ENCODE measurements at places on chromosomes 7 and 10.

DNA sequence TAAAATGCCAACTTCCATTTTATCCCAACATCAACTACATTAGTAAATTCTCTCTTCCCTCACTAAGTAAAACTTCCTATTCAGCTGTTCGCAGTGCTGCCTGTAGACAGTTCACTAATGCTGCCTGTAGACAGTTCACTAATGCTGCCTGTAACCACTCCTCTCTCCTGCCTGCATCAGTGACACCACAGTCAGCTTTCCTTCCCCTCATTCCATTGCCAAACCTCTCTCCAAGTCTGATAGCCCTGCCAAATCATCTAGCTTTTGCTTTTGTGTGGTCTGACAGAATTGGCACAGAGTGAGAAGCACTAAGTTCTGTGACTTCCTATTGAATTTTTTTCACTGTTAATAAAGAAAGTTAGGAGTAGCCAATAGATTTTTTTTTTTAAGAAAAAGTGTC lies 43.0 kb upstream of the MACC1 start:
- no peak for DNase-seq

DNA sequence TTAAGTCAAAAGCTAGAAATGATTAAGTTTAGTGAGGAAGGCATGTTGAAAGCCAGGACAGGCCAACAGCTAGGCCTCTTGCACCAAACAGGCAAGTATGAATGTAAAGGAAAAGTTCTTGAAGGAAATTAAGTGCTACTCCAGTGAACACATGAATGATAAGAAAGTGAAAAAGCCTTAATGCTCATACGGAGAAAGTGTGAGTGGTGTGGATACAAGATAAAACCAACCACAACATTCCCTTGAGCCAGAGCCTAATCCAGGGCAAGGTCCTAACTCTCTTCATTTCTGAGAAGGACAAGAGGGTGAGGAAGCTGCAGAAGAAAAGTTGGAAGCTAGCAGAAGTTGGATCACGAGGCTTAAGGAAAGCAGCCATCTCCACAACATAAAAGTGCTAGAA lies 53.0 kb downstream of the DNAJC1 start:
- DNase-seq = no peak

- no peak for DNase-seq
These were observed 9.8 kb upstream of the CDHR1 start for GRCh38 chr10:84184517-84184916.

- DNase-seq = no peak
These were observed 11.4 kb upstream of the KCTD7 start for GRCh38 chr7:66617295-66617694.

DNA sequence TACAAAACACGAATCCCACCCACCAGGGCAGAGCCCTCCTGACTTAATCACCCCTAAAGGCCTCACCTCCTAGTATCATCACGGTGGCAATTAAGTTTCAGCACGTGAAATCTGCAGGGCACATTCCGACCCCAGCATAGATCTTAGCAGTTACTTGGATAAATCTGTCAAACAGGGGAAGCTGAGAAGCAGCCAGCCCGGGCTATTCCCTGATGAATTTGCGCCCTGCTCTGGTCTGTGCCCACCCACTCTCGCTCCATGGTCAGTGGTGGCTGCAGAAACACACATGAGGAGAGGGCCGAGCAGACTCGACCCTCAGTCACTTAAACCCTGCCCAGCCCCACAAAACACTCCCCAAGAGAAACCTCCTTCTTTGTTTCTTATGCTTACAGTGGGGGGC lies 28.7 kb downstream of the INSIG1 start:
- no peak for DNase-seq

- DNase-seq = no peak
These were observed 709.0 kb upstream of the SEMA3D start for GRCh38 chr7:85895835-85896234.

DNA sequence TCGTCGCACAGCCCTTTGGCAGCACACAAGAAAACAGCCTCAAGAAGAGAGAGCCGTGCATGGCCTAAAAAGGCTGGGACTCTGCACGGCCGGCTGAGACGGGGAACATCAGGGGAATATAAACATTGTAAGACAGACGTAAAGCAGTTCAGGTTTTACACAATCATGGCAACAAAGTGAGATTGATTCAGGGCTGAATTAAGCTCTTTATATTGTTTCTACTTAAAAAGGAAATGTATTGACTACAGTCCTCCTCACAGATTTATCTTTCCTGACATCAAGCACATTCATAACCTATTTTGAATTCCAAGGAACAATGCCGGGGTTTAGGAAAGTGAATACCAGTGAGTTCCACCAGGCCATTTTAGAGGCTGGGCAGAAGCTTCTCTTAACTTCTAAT lies 25.2 kb downstream of the SORBS1 start:
- no peak for DNase-seq

DNA sequence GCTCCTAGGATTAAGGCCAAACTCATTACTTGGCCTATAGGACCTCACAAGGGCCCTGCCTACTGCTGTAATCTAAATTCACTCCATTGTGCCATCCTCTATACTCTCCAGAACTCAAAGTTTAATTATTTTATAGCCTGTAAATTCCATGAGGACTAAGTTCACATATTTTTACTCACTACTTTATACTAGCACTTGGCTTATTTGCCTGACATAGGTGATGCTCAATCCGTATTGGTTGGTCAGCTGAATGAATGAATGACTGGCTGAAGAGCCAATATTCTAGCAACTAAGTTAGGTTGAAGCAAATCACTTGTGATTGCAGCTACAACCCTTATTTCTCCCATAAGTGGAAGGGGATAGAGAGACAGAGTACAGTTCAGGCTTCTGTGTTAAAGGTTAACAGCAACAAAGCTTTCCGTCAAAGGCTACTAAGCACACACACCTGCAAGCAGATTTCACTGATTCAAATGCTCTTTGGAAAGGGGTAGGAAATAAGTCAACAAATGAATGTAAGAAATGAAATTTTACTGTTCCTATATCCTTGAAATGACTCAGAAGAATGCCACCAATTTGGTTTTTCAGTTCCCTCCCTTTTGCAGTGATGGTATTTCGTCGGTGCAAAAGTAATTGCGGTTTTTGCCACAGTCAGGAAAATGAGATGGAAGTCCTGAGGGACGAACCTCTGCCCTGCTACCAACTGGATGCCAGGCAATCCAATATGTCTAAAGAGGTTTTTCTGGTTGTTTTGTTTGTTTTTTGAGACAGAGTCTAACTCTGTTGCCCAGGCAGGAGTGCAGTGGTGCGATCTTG lies 120.7 kb downstream of the COL28A1 start:
- DNase-seq = no peak

- no peak for DNase-seq
These were observed 69.2 kb downstream of the PODXL start for GRCh38 chr7:131487217-131487616.

DNA sequence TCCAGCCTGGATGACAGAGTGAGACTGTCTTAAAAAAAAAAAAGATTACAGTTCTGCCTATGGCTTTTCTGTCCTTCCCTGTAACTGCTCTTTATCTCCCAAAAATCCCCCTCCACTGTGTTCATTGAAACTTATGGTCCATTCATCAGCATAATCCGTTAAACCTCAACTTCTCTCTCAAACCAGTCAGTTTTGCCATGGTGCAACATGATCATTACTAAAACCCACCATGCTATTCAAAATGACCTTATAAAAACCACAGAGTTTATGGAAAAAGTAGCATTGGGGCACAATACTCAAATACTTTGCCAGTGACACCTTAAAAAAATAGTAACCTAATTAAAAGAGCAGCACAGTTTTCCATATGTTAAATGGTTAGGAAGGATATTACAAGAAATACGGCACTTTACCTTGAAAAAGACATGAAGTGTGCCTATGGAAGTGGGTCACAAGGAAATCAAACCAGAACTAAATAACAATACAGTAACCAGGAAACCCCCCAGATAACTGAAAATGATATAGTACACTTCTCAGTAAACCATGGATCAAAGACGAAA lies 74.0 kb upstream of the ST8SIA6 start:
- DNase-seq = no peak

DNA sequence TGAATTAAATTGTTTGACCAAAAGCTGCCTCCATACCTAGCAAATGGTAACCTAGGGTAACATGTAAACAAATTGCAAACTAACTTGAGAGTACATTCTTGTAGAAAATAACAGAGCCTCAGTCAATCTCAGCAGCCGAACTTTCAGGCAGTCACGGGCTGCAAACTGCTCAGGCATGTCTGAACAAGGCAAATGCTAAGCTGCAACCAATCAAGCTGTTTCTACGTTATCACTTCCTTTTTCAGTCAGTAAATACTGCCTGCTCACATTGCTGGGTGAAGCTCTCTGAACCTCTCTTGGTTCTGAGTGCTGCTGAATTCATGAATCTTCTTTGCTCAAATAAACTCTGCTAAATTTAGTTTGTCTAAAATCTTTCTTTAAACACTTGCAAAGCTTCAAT lies 1212.4 kb downstream of the SORCS1 start:
- DNase-seq = no peak

DNA sequence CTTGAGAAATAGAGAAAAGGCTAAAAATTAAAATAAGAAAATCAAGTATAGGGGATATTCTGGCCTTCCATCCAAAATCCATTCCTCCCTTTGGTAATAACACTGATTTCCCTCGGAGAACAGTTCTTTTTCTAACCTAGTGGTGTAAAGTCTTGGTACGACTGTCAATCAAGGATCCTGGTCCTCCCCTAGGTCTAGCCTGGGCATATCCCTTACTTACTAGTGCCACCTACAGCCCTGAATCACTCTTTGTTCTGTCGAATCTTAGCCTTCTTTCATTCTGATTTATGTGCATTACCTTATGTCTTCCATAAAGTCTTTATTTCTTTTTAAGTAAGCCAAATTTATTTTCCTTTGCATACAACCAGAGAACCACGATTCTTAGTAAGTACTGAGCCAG lies 298.7 kb upstream of the LRRTM3 start:
- DNase-seq = no peak

- no peak for DNase-seq
These were observed 23.5 kb upstream of the BPGM start for GRCh38 chr7:134623193-134623592.

DNA sequence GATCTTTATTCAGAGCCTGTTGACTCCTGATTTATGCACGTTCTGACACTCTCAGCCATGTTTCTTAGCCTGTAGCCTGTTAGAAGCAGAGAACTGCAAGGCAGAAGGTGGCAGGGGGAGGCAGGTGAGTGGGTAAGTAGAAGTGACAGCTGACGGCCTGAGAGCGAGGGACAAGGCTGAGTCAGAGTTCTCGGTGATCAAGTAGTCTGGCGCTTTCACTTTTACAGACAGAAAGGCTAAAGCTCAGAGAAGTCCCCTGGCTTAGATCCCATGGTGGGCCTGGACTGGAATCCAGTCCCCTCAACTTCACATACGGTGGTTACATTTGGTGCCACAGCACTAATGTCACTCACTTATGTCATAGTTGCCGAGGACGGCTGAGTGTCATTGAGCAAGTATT lies 139.0 kb downstream of the TACC2 start:
- DNase-seq = no peak

GRCh38 chr10:79193694-79194382 lies 125.1 kb downstream of the ZMIZ1 start:
- DNase-seq = no peak
